Right forelimb (tissue), 1 donor: ENCODE measurements at places on chromosomes 2 and 18.

- DNase-seq = no peak
Measured at GRCh38 chr2:8692783-8693156, 10.9 kb downstream of the ID2 start.

GRCh38 chr18:26438980-26439379, 109.4 kb downstream of the KCTD1 start:
- no peak for DNase-seq

DNA sequence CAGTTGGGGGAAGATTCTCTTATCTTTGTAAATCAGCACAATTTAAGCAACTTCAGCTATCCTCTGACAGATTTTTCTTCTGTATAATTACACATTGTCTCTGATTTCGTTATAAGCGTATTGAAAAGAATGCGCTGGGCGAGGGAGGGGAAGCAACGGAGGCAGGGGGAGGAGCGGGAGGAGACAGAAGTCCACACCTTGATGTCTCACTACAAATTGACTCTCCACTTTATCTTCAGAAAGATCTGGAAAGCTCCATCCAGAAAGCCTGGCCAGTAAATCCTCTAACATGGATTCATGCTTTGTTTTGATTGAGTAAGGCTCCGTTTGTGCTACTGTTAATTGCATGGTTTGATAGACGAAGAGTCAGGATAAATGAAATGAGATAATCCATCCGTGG, 76.6 kb downstream of the SMIM21 start:
- DNase-seq = no peak

- DNase-seq = no peak
Measured at GRCh38 chr2:39217192-39217550, 26.6 kb downstream of the CDKL4 start.

- no peak for DNase-seq
Measured at GRCh38 chr2:224556381-224556780, 28.8 kb downstream of the CUL3 start.

- no peak for DNase-seq
Measured at GRCh38 chr2:47664817-47665216, 118.1 kb upstream of the MSH6 start.

DNA sequence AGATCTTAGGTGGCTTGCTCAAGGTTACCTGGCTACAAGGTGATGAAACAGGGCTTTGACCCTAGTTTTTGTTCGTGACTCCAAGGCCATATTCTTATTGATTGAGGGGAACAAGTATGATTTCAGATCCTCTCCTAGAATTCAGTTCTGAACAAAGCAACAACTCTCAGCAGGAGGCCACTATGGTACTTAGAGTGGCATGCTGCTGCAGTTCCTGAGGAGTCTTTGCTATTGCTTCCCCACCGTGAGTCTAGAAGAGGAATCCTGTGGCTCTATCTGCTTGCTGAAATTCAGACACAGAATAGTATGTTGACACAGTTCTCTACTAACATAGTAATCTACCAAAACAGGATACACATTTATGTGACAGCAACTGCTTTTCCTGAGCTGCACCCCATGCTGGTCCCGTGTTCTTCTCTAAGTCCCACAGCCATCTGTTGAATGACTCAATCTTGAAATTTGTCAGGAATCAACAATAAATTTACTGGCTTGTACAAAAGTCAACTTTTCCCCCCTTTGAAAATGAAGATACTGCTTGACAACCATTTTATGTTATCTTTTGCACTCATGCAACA, 4.1 kb downstream of the TGFBRAP1 start:
- no peak for DNase-seq
